ENCODE measurements at places on chromosomes 3 and 15.

DNA sequence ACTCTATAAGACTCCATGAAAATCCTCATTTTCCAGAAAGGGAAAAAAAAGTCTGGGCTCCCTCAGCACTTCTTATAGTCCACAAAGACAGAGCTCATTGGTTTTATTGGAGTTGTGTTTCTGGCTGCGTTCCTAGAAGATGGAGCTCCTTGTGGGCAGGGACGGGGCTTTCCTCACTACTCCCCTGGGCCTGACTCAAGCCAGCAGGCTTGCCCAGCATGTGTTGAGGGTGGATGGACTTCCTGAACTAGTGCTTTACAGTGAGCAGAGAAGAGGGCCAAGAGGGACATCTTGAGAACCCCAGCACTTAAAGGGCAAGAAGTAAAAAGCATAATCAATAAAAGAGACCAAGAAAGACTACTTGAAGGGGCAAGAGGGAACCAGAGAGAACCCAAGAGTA, 43.2 kb upstream of the EPHB1 start:
- no peak for DNase-seq

DNA sequence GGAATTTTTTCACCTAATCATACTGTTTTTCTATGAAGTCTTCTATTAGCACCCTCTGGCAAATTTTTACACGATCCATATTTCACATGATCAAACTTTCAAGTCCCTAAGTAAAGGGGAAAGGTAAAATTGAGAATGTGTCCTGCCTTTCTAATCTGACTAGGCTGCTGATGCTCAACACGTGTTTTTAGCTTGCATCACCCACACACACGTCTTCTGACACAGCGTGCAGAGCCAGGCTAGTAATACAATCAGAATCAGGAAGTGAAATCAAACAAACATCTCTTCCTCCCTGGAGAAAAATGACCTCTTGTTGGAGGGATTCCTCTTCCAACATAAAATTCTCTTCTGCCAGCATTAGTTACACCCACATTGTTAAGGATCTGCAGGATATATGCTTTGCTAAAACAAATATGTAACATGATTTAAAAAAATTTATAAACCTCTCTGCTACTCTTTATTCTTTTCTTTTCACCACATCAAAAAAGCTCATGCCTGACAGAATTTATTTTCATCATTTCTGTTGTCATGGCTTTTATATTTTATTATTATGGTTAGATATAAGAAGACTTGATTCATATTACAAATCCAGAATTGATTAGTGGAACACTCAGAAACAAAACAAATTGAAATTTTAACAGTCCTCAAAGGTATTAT, 122.4 kb downstream of the RAP2B start:
- DNase-seq: peak; percentile 72

- no peak for DNase-seq
Observed at GRCh38 chr3:16460886-16461285, 52.6 kb downstream of the RFTN1 start.

GRCh38 chr3:62647711-62648110, 227.5 kb downstream of the CADPS start:
- no peak for DNase-seq

DNA sequence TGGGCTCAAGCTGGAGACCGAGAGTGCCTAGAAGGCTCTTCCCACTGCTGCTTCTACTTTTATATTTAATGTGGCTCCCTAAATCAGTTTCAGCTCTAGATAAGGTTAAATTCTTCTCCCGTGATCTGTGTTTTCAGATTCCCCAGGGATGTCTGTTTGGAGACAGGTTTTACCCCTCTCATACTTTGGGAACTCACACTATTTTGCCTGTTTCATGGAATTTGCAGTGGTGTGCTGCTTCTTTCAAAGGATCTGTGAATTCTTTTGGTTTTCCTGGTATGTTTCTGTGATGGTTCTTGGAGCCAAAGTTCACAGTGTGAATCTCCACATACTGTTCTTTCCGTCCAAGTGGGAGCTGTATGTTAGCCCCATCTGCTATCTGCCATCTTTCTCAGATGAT, 238.3 kb upstream of the SLITRK3 start:
- DNase-seq: no peak

DNA sequence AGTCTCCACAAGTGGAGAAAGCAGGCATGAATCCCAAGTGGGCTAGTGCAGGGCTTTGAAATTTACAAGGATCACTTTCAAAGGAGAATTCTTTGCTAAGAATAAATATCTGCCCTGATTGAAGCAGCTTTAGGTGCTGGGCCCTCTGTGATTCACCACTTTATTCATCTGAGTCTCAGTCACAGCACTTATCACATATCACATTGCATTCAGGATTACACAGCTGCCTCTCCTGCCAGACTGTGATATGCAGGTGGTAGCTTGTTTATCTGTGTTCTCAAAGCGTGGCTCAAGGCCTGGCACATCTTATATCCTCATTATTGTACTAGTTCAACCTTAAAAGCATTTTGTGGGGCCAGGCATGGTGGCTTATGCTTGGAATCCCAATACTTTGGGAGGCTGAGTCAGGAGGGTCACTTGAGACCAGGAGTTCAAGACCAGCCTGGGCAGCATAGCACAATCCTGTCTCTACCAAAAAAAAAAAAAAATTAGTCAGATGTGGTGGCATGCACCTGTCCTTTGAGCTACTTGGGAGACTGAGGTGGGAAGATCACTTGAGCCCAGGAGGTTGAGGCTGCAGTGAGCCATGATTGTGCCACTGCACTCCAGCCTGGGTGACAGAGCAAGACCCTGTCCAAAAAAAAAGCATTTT, 156.9 kb upstream of the EIF1B start:
- DNase-seq: no peak

DNA sequence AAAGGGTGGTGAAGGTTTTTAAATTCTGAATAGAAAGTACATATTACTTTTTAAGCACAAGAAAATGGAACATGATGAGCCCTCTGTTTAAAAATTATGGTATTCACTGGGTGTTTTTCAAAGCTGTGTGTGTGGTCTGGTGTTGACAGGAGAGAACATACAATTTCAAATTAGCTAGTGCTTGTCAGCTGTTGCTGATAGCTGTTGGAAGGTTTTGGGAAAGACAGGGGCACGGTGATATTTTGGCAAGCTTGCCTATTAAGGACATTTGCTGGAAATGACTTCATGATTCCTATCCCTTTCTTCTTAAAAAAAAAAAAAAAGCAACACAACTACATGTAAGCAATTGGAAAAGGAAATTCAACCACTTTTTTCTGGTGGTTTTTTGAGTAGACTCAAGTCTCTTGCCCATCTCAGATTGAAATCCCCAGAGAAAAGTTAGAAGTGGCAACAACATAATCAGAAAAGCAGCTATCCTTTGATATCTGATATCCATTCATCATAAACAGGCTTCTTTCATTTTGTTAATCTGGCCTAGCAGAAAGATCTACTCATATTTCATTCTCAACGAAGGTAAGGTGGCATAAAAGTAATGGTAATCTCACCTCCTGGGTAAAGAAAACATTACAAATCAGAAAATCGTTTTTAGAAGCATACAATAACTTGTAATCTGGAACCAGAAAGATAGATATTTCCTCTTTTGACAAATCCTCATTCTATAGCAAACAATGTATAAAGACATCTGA, 130.0 kb downstream of the RBMS3 start:
- DNase-seq: no peak

- no peak for DNase-seq
Observed at GRCh38 chr3:152261329-152261728, 7.4 kb upstream of the MBNL1 start.

DNA sequence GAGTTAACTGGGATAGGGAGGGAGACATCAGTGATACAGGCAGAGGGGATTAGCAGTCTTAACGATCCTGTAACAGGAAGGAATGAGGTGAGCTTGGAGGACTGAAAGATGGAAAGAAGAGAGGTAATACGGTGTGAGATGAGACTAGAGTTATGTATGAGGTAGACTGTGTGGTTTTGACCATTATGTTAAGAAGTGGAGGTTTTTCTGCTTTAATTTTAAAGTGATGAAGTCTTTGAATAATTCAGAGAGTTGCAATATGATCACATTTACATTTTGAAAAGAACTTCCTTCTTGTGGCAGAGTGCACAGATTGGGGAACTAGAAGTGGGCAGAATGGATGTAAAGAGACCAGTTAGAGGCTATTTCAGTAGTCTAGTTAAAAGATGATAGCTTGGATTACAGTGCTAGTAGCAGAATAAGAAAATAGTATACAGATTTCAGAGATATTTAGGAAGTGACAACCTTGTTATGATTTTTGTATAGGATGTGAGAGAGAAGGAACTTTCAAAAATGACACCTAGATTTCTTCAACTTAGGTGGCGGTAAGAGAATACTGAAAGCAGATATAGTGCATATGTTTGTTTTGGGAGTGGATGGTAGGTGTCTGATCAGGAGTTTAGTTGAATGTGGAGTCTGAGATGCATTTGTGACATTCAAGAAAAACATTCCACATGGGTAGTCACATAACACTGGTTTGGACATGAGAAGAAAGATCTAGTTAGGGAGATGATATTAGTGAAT, 40.5 kb downstream of the STT3B start:
- DNase-seq: no peak

GRCh38 chr3:104856741-104857140, 510.0 kb upstream of the ALCAM start:
- no peak for DNase-seq

- DNase-seq: no peak
Observed at GRCh38 chr15:98529205-98530145, 118.9 kb upstream of the IGF1R start.

DNA sequence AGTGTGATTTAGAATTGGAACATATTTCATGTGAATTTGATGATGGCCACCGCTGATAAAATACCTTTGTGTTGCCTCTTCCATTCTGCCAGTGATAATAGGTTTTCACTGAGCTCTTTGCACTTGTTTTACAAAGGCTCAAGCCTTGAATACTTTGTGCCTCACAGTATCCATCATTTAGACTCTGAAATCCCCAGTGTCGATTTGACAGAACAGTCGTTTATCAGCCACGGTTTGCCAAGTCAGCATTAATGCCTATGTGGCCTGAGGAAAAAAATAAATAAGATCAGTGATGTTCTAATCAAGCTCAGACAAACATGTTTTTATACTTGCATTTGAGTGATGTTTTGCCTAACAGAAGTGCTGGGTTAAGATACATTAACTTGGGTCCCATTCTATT, 399.1 kb downstream of the RBMS3 start:
- no peak for DNase-seq

DNA sequence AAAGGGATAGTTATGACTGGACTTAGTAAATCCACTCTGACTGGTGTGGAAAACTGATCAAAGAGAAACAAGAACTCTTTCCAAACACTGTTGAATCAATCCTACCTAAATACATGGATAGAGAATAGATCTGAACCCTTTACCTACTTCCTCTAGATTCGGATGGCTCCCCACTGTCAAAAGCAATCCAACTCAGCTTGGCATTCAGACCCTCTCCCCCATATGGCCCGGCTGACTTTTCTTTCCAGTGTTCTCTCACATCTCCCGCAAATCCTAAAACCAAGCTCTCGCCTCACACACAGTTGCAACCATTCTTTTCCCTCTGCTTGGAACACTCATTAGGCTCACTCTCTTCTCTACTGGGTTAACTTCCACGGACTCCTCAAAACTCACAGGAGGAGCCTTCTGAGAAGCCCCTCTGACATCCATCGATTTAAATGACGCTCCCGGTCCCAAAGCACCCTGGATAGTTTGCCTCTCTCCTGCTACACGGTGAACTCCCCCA, 639 bp downstream of the SPICE1 start:
- DNase-seq: no peak

GRCh38 chr3:84989102-84989501, 30.3 kb downstream of the CADM2 start:
- DNase-seq: no peak

- DNase-seq: no peak
Observed at GRCh38 chr3:129629011-129629410, 22.5 kb upstream of the PLXND1 start.

DNA sequence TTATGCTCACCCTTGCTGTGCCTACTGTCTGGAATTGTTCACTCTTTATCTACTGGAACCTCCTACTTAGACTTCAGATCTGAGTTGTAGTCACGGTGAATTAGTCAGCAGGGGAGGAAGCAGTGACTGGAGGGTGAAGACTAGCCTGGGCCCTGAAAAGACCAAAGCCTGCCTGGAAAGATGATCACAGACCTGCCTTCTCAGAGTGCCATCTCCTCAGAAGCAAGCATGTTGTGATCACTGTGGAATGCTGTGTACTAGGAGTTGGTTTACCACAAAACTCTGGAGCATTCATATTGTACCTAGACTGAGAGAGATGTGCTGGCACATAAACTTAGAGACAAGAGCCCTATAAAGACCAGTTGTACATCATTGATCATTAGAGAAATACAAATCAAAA, 100.7 kb upstream of the SCN10A start:
- DNase-seq: peak; percentile 37

- DNase-seq: no peak
Observed at GRCh38 chr3:54826251-54826691, 101.6 kb downstream of the LRTM1 start.

DNA sequence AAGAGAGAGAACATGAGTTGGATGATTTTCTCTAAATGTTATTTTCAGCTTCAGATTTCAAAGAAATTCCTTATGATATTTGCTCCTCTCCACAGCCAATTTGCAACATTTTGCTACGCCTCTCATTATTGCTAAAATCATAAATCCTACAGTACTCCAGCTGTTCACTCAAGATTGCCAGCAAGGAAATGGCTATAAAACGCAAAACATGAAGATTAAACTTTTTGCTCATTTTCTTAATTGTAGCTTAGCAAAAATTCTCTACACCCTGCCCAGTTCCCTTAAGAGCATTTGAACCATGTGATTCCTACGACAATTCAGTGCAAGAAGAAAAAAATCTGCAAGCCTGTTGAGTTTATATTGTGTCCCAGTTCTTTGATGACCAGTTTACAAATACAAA, 6.8 kb downstream of the CHRNA3 start:
- no peak for DNase-seq

GRCh38 chr3:193902607-193903511, 233.1 kb upstream of the HES1 start:
- no peak for DNase-seq

GRCh38 chr15:66815318-66815717, 113.3 kb downstream of the SMAD6 start:
- DNase-seq: peak; percentile 89

- peak; percentile 70 for DNase-seq
Observed at GRCh38 chr15:101675796-101676582, 23.8 kb upstream of the TM2D3 start.

GRCh38 chr3:136730595-136731273, 21.4 kb downstream of the STAG1 start:
- DNase-seq: no peak

- DNase-seq: peak; percentile 23
Observed at GRCh38 chr3:105304487-105304886, 62.2 kb upstream of the ALCAM start.

- DNase-seq: no peak
Observed at GRCh38 chr3:6862041-6862879, 1.3 kb downstream of the GRM7 start.

GRCh38 chr3:48826451-48826850, 21.2 kb downstream of the PRKAR2A start:
- DNase-seq: peak; percentile 78

Measured in AG04449 (cell line).